ENCODE measurements at places on chromosomes 4 and X.

GRCh38 chrX:12042615-12043014 is 95.7 kb upstream of the FRMPD4 start:
- no peak for DNase-seq

GRCh38 chr4:169791527-169792156 is 33.9 kb upstream of the HPF1 start:
- DNase-seq, result no peak

GRCh38 chrX:64204701-64205440 is 637 bp downstream of the AMER1 start:
- DNase-seq, result no peak

DNA sequence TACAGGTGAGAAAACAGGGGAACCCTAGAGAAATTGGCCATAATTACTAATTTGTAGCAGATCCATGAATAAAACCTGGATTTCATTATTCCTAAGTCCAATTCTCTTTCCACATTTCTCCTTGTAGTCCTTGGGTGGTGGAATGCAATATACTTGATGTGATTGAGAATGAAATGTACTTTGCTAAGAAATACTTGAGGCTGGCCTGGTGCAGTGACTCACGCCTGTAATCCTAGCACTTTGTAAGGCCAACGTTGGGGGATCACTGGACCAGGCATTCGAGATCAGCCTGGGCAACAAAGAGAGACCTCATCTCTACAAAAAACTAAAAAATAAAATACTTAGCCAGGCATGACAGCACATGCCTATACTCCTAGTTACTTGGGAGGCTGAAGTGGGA is 15.9 kb downstream of the TMEM184C start:
- no peak for DNase-seq

GRCh38 chr4:148006001-148006400 is 274.1 kb downstream of the ARHGAP10 start:
- DNase-seq, result no peak

DNA sequence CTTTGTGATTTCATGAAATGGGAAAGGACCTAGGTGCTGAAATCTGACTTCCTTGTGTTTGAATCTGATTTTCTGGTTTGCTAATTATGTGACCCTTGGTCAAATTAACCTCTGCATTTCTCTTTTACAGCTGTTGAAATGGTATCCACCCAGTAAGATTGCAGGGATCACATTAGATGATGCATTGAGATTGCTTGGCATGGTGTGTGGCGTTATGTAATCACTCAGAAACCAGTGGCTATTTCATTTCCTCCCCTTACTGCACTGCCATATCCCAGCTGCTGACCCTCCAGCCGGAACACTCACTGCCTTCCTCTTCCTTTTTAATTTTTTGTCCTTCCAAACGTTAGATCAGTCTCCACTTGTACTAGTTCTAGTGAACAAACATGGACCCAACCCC is 79.0 kb downstream of the KLHL8 start:
- no peak for DNase-seq

DNA sequence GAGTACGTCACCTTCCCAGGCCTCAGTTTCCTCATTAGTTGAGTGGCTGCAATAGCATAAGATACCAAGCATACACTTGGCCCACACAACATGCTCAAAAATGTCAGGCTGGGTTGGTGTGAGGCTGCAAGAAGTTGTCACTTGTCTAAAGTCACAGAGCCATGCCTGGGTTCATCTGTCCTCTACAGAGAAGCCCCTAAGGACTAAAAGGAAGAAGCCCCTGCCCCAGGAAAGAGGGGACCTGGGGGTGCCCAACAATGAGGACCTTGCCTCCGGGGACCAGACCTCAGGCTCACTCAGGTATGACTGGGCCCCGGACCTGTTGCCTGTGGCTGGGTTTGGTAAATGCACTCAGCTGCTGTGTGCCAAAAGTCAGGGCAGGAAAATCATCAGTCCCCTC is 82.7 kb downstream of the CRMP1 start:
- DNase-seq, result no peak

- no peak for DNase-seq
These were observed 11.4 kb downstream of the FHIP1A start for GRCh38 chr4:151420250-151420807.

DNA sequence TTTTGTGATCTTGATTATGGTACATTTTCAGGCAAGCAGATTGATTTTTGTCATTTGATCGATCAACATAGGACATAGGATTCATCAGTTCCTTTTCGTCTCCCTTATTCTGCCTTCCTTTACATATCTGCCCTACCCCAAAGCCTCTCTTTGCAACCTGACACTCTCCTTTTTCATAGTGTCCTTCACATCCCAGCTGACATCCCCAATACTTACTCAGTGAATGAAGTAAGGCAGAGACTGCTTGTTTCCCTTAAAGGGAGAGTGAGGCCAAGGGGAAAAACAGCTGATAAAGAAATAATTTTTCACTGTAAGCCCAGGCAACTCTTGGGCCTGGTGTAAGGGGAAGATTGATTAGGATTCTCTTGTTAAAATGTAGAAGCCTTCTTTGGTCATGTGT is 69.8 kb downstream of the GBA3 start:
- no peak for DNase-seq

- DNase-seq, result no peak
These were observed 1.5 kb downstream of the RBPJ start for GRCh38 chr4:26322346-26322745.

GRCh38 chrX:12327836-12328235 is 189.6 kb downstream of the FRMPD4 start:
- no peak for DNase-seq

DNA sequence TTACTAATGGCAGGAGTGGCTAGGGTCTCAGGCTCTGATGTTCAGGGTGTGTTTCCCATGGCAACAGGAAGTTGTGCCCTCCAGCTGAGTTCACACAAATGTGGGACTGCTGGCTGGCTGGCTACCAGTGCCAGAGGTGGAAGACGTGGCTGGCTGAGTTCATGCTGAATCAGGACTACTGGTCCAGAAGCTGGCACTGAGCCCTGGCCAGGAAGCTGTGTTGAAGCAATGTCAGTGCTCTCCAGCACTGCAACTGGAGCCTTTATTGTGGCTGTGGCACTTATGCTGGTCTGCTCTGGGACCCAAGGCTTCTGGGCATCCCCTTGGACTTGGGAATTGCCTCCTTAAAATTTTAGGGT is 42.0 kb upstream of the ZXDA start:
- no peak for DNase-seq

- DNase-seq, result no peak
These were observed 2464.6 kb downstream of the PCDH7 start for GRCh38 chr4:33184657-33185290.

- no peak for DNase-seq
These were observed 8.9 kb downstream of the CLCN4 start for GRCh38 chrX:10165580-10166247.

GRCh38 chrX:137916090-137916746 is 350.3 kb downstream of the ZIC3 start:
- no peak for DNase-seq

- DNase-seq, result no peak
These were observed 48.8 kb upstream of the AFAP1 start for GRCh38 chr4:7988437-7988836.

DNA sequence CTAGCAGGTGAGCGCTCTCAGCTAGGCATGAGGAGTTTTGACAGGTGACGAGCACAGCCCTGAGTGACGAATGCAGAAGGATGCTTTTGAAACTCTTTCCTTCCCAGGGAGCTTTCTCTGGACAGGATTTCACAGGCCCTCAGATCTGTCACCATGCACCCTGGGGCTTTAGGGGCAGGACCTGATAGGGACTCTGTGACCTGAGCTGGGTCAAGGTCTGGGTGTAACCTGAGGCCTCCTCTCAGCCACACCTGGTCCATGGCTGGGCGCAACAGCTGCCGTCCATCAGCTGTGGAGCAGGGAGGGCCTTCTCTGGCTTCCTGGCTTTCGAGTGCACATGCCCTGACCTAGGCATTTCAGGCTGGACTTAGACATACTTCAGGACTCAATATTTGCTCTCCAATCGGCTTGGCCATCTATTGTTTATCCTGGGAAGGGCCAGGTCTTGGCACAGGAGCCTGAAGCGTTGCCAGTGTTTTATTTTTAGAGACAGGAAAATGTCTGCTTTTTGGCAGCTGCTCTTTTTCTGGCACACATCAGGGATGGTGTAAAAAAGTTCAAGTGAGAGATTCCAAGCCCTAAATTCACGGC is 56.4 kb downstream of the C4orf51 start:
- DNase-seq, result no peak

DNA sequence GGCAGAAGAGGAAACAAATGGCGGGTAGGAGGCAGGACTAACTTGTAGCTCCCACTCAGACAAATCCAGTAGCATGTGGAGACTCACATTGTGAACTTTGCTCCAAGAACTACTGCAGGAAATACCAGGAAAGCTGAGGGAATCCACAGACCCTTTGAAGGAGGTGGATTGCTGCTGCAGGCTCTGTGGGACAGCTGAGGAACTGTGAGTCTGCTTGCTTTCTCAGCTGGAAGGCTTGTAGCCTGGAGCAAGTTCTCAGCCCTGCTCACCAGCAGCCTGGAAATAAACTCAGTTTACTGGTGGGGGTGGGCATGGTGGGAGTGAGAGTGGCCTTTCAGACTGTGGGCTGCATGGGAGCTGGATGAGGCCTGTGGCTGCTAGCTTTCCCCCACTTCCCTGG is 16.0 kb downstream of the RTL3 start:
- no peak for DNase-seq

DNA sequence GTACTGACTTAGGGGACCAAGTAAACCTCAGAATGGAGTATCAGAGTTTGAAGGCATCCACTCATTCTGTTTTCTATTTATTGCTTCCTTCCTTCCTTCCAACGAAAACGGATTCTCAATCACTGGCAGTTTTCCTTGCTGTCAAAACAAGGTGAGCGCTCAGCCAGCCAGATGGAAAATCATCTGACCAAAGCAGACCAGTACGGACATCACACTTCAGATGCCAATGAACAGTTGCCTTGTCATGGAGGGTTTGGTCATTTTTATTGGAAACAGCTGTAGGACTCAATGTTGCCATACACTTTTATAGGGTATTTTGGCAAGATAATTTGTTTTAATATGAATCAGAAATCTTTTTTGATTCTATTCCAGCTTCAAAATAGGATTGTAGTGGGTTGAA is 16.6 kb downstream of the GEMIN8 start:
- no peak for DNase-seq

DNA sequence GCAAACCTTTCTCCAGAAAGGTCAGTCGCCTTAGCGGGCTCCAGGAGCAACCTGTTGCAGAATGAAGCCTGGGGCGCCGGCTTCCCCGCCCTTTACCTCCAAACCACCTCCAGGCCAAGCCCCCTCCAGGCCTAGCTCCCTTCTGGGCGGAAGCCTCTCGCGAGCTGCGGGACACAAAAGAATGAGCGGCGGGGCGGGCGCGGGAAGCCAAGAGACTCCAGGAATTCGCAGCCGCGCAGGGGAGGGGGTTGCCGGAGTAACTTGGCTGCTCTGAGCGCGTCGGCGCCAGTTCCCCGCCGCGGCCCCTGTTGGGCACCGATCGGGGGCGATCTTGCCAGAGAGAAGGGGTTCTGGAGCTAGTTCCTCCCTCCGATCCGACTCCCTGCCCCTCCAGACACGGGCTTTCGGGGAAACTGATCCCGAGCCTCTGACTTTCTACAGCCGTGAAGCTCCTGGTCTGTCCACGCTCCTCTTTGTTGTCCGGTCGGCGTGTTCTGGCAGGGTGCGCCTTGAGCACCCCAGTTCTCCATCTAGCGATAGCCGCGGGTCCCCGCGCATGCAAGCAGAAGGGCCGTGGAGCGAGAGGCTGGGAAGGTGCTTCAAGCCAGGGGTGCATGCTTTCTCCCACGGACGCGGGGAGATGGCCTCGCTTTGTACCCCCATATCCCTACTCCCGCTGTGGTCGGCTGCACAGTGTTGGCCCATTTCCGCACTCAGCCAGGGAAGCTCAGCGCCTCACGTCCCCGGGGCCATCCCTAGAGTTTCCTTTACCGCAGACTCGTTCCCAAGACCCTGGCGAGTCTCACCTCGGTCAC is 1.2 kb downstream of the PROM1 start:
- DNase-seq, result no peak

GRCh38 chrX:41667631-41668030 is 21.1 kb upstream of the GPR34 start:
- no peak for DNase-seq

GRCh38 chr4:69823048-69823447 is 36.9 kb downstream of the SULT1E1 start:
- no peak for DNase-seq

DNA sequence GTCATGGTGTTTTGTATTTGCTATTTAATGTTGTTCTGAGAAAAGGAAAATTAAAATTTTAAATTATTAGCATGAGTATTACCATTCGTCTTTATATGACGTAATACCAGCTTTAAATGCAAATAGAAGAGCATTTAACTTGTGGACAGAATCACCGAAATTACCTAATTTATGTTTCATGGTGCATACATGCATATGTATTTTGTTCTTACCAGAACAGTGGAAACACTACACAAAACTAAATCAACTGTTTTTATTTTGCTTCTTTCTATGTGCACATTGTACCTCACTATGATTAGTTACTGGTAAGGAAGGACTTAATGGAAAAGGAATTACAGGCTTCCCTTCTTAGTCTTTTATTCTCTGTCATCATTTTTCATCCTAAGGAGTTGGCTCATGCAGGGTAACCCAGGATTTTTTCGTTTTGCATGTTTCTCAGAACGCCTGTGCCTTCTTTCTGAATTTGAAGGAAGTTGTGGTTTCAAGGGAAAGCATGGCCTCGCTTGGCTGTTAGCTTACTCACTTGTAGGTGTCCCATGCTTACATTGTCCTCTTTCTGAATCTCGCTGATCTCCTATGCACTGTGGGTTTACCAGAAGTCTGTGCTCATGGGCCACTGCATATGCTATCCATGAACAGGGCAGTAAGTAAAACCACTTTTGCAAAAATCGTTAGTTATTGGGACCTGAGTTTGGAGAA is 300.0 kb upstream of the PUDP start:
- no peak for DNase-seq

DNA sequence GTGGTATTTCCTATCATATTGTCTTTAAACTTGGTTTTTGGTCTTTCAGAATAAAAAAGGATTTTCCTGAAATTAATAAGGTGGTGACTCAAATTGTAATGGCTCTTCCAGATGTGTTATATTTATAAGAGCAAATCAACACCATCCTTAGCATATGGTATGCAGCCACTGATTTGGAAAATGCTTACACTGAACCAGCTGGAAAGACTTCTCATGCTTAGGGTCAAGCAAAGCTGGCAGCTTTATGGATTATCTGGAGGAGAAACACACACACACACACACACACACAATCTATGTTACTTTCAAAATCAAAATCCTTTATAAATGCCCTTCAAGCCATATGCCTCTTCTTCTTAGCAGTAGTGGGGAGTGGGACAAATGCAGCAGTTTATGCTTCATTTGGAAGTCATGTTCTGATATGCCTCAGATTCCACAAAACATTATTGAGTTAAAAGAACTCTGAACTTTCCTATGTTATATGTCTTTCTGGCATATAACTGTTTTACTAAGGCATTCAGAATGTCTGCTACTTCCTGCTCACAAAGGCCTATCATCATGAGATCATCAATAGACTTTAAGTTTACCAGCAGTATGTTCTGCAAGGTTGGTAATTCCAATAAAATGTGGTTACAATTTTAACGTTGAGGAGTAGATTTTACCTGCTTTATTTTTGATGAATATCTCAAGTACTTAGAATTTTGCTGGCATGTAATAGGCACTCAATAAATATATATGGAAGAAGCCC is 72.9 kb upstream of the PRDM5 start:
- no peak for DNase-seq
